ENCODE measurements at places on chromosomes 6 and 20.

GRCh38 chr6:134123666-134124208 is 71.3 kb upstream of the SLC2A12 start:
- no peak for DNase-seq

DNA sequence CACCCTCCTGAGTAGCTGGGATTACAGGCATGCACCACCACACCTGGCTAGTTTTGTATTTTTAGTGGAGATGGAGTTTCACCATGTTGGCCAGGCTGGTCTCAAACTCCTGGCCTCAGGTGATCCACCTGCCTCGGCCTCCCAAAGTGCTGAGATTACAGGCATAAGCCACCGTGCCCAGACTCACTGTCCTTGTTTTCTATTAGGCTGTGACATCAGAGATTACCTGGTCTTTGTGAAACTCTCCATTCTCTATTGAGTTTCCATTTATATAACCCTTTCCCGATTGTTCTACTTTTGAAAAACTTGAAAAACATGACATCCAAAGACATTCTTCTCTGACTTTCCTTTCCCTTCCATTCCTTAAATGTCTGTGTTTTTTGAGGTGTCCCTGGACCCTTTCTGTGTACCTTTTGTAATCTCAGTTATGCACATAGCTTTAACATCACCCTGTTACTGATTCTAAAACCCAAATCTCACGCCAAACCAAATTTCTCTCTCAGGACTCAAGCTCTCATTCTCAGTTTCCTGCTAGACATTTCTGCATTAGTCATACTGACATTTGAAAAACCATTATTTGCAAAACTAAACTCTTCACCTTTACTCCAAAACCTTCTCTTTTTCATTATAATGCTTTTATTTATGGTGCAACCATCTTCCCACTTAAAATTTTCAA is 137.0 kb downstream of the KHDC1L start:
- DNase-seq, result no peak

DNA sequence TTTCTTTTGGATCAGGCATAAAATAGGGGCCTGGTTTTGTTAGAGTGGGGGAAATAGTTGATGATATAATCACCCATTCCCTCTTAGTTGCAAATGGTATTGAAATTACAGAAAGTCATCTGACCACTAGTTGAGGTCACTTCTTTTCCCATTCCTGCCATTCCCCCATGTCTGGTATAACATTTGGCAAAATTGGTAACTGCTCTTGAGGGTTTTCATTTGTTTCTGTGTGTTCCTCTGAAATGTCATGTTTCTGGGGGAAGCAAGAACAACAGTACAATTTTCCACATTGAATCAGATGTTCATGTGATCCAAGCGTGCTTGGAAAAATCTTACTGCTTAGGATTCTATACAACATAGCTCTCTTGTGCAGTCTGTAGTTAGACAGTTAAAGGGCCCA is 7.3 kb downstream of the AIG1 start:
- no peak for DNase-seq

- no peak for DNase-seq
Measured at GRCh38 chr6:153956808-153957207, 82.2 kb upstream of the OPRM1 start.

DNA sequence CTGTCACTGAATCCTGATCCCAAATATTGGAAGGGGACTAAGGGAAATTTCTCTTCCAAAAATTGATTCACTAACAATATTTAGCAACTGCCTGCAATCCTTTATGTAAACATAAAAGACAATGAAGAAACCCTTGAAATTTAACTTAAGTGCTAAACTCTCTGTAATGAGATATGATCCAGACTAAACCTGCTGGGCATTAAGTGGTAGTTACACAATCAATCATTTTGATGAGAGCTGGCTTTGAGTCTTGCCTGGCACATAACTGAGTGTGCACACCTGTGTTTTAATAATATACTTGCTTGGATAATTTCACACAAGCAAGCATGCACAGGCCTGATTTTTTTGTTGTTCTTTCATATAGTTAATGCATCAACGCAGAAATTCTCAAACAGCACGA is 9.8 kb upstream of the ZFP64 start:
- DNase-seq, result peak; percentile 93

DNA sequence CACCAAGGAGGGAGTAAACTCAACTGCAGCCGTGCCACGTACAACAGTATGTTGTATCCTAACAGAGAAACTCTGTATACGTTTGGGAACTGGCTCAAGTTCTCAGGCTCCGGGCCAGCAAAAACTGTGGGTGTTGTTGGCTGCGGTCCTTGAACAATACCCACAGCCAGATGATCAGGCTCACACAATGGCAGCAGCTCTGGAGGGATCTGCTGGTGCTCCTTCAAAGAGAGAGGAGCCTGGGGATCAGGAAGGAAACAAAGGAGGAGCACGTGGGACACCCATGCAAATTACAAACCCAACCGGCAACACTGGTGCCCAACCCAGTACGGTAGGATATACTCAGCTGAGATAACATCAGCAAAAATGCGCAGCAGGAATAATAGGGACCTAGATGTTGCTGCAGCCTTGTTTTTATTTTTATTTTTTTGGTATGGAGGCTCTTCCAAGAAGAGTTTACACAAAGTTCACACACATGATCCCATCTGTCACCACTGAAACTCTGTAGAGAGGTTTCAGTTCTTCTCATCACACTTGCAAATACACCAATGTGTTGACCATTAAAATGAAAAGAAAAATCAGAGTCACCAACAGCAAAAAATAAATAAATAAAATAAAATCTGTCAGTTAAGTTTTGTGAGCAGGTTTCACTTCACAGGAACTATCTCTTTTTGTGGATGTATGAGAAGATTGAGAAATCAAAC is 41.2 kb upstream of the PDE10A start:
- no peak for DNase-seq

- peak; percentile 32 for DNase-seq
Measured at GRCh38 chr6:79833264-79833963, 113.9 kb downstream of the ELOVL4 start.

DNA sequence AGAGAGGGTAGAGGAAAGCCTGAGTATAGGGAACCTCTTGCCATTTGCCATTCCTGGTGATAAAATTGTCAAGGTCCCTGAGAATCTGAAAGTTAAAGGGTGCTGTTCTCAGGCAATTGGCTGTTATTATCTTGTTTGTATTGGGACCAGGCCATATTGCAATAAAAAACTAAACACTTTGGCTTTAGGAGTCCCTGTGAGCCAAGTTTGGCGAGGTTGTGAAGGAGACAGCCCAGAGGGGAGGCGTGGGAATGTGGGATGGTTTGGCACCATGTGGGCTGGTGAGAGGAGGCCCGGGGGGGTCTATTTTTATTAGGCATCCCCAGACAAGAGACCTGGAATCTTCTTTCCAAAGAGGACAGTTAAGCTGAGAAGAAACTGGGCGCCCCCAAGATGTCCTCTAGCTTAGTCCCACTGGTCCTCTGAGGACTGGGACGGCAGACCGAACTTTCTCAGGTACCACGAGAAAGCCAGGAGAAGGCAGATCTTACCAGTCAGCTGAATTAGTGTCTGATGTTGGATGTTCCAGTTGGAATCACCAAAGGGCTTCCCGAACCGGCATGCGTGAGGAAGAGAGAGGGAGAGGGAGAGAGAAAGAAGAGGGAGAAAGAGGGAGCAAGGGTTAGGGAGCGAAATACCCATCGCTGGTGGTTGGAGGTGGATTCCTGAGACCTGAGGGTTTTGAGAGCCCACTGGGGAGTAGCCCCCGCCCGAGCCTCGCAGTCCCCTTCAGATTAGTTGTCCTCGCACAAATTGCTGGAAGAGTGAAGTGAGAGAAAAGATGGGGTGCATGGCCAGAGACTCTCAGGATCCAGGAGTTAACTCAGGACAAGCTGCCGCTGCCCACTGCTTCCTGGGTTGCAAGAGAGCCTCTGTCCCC is 24.4 kb downstream of the DYNLT1 start:
- DNase-seq, result no peak

- no peak for DNase-seq
Measured at GRCh38 chr6:106829451-106829850, 145.1 kb downstream of the CD24 start.

- DNase-seq, result no peak
Measured at GRCh38 chr6:129890164-129890563, 29.0 kb upstream of the TMEM244 start.

DNA sequence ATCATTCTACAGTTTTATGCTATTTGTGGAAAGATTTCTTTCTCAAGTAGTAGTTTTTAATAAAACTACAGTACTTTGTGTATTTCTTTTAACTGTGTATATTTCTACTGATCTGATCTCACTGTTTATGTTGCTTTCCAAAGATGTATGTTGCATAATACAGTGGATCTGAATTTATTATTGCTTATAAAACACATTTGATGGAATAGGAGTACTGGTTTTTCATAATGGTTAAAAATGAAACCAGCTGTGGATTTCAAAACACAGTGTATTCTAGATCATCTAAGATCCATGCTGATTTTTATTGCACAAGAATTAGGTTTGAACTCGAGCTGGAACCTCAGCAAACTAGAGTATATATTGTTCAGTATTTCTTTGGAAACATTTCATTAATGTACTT is 8.0 kb downstream of the NKX2-4 start:
- no peak for DNase-seq

DNA sequence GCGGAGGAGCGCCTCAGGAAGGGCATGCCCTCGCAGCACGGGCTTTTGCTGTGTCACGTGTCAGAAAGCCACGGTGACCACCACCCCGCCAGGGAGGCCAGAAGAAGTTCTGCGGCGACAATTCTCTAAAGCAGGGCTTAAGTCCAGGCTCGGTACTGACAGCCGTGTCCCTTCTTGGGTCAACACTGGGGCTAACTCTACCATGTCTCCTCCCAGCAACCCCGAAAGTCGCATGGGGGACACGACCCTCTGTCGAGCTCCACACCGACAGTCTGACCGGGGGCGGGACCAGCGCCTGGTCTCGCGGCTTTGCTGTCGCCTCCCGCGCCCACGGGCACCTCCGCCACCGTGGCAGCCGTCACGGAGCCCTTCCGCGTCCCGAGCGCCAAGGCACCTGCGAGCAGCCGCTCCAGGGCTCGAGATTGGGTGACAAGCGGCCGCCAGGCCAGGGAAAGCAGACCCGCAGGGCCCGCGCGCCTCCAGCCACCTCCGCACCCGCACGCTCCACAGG is 534 bp downstream of the NANP start:
- DNase-seq, result peak; percentile 47

DNA sequence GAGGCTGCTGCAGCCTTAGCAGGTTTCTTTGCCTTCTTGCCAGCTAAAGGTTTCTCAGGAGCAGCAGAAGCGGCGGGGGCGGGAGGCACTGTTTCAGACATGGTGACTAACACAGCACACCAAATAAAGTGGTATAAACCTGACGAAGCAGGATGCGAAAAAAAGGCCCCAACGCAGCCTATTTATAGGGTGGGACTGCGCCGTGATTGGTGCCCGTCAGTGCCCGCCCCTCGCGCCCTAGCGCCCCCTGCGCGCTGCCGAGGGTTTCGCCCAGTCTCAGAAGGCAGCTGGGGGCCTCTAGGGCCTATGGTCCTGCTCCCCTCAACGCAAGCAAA is 55.0 kb downstream of the TRIM38 start:
- DNase-seq, result no peak

DNA sequence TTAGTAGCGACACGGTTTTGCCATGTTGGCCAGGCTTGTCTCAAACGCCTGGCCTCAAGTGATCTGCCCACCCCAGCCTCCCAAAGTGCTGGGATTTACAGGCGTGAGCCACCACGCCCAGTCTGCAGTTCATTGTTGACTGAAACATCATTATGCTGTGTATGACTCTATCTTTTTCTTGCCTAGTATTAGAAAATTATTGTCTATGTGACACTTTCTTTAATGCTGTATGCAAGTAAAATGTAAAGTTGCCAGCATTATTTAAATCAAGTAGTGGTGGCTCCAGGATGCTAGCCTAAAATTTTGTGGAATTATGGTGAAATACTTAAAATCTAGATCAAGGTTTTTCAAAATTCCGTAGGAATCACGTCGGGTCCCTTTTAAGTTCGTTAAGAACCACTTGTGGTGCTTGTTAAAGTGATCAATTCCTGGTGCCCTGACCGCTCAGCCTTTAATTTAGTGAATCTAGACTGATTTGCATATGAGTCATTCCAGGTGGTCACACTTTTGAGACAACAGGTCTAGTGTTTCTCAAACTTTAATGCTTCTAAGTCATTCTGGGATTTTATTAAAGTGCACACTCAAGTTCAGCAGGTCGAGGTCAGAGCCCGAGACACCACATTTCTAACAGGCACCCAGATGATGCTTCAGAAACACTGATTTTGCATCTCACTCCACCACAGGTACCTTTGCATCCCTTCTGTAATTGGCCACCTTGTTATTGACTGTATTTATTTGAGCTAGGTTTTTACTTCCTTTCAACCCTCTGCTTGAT is 132.6 kb upstream of the MTHFD1L start:
- no peak for DNase-seq

- DNase-seq, result no peak
Measured at GRCh38 chr6:2812695-2813094, 29.0 kb downstream of the SERPINB1 start.

- DNase-seq, result no peak
Measured at GRCh38 chr20:35648836-35649235, 15.9 kb downstream of the CPNE1 start.

Data from COR-L47 (cell line).